Vagina (tissue), 2 donors: ENCODE measurements at places on chromosomes 4 and X.

GRCh38 chr4:38281371-38282071 lies 321.3 kb downstream of the PTTG2 start:
- no peak for DNase-seq

GRCh38 chrX:9516635-9517034 lies 51.8 kb downstream of the TBL1X start:
- DNase-seq: no peak

DNA sequence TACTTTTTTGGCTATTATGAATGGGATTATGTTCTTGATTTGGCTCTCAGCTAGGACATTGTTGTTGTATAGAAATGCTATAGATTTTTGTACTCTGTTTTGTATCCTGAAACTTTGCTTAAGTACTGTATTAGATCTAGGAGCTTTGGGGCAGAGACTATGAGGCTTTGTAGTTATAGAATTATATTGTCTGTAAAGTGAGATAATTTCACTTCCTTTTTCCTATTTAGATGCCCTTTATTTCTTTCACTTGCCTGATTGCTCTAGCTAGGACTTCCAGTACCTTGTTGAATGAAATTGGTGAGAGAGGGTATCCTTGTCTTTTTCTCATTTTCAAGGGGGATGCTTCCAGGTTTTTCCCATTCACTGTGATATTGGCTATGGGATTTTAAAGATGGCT lies 28.1 kb downstream of the ADAM29 start:
- DNase-seq: no peak

DNA sequence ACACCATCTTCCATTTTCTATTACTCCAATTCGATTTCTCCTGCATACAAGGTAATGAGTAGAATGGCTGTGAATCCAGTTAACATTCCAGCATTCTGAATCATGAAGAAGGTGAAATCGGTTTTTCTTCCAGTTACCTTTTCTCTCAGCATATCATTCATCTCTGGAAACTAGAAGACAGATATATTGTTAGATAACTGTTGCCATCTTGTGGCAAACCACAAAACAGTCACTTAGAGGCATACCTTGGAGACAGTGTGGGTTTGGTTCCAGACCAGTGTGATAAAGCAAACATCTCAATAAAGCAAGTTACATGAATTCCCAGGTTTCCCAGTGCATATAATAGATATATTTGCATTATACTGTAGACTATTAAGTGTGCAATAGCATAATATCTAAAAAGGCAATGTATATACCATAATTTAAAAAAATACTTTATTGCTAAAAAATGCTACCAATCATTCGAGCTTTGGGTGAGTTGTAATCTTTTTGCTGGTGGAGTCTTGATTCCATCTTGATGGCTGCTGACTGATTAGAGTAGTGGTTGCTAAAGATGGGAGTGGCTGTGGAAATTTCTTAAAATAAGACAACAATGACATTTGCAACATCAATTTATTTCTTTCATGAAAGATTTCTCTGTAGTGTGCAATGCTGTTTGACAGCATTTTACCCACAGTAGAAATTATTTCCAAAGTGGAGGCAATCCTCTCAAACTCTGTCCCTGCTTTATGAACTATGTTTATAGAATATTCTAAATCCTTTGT lies 82.1 kb downstream of the SLC39A8 start:
- no peak for DNase-seq

DNA sequence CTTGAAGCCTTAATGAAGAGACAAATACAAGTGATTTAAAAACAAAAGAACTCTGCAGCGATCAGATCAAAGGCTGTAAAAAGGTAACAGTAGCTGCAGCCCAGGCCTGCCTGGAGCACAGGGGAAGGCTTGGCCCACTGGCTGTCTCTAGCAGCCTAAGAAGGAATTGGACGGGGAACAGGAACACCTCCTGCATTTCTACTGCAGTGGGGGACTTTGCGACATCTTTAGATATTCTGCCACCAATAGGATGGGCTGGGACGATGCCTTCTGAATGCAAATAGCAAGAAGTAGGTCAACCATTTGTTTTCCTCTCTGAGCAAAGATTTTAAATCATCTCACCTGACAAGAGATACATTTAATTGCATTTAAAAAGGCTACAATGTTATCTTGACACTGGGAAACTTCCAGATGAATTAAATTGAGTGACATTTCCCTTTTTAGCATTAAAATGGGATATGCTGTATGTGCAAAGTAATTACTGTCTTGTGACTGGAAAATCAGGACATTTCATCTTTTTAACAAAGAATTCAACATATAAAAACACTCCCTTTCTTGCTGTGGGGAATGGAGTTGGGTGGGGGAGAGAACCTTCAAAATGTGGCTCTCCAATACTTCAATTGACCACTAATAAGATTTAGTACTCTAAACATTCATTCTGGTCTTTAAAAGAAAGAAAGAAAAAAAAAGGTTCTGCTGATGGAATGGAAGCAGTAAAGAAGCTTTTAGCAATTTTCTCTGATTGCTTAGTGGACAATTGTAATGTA lies 70.0 kb downstream of the NYX start:
- no peak for DNase-seq

GRCh38 chr4:60847614-60848013 lies 352.5 kb upstream of the ADGRL3 start:
- DNase-seq: no peak

DNA sequence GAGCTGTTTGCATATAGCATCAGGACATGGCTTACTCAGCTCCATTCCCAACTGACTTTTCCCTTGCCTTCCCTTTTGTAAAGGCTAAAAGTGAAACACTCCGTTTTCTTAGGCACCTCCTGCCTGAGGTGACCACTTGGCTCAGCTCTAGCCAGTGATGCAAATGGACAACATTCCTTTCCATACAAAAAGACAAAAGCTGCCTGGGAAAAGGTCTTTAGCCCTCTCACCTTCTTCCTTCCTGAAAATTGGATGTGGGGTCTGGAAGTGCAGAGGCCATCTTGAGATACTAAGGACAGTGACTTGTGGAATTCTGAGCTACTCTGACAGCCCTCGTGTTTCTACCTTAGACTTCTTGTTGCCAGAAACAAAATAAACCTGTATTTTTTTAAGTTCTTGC lies 27.7 kb upstream of the SFRP2 start:
- no peak for DNase-seq

GRCh38 chrX:7088968-7089615 lies 58.4 kb upstream of the STS start:
- DNase-seq: no peak
